ENCODE measurements at places on chromosomes 7 and 10. TPM values are rescaled to one million over a fixed set of nuclear protein-coding genes. Genes with fewer than 3 reads are reported as not detected.
A peak's percentile ranks its signal among the peaks of the same experiment; 100 is the strongest.

MALRD1 gene
- not detected for total RNA-seq

IL6 gene
- total RNA-seq = 5.8 TPM

LIPN gene
- not detected for total RNA-seq

RELN gene
- total RNA-seq = not detected

METTL27 gene
- total RNA-seq = 0.91 TPM

OR2A5 gene
- total RNA-seq = not detected

MORN4 gene
- 6.8 TPM for total RNA-seq

CLRN3 gene
- not detected for total RNA-seq

MUC3A gene
- not detected for total RNA-seq

LDB3 gene
- 1.1 TPM for total RNA-seq

OR2A12 gene
- total RNA-seq = not detected

TMEM184A gene
- 3.2 TPM for total RNA-seq

DNA sequence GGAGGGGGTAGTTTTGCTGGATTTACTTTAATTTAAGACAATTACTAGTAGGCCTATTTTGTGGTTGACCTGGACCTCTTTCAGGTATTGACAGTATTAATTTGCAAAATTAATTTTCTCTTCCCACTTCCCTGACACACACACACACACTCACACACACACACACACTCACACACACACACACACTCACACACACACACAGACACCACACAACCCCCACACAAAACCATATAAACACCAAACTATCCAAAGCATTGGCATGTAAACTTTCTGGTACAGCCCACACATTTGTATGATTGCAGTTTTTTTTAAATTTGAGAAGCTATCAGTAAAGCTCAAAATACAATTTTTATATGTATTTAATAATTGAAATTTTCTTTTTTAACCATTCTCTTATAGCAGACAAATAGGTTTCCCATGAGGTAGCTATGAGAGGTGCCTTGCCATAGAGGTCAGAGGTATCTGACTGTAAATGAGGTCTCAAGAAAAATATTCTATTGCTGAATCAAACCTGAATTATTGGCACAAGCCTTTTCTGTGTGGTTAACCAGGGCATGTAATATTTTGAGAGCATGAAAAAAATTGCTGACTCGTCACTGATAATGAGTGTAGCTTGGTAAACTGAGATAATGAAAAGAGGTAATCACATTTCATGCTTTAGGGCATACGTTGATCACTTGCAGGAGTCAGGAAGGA lies 306.5 kb downstream of the GATA3 start:
- no peak for DNase-seq

DNA sequence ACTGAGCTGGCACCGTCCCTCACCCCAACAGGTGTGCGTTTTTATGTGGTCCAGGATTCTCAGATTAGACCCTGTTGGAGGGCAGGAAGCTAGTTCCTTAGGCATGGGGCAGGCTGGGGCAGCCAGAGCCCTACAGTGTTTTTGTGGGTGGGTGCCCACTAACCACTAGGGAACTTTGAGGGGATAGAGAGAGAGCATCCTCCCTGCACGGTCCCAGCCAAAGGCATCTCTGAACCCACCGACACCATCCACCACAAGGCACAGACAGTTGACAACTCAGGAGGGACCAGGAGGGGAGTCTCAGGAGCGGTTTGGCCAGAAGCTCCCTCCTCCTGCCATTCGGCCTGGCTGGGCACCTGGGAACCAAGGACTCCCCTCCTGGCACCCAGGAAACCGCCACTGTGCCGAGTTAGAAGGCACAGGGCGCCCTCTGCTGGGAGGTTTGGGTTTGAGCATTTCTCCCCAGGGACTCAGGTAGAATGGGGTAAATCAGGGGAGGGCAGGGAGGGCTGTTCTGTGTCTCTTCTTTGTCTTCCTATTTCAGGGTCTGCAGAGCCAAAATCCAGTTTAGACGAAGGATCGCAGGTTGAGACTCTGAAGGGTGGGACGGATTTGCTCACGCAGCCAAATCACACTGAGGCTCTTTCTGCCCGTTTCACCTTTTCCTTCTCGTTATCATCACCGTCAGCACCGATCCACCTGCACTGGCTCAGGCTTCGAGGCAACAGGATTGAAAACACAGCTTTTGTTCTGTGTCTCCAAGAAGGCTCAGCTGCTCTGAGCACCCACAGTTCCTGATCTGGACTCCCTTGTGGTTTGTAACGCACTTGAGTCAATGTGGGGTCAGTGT lies 84.8 kb upstream of the COL13A1 start:
- peak; percentile 53 for DNase-seq

GRCh38 chr10:91021901-91022300 lies 101.0 kb upstream of the ANKRD1 start:
- no peak for DNase-seq

DNA sequence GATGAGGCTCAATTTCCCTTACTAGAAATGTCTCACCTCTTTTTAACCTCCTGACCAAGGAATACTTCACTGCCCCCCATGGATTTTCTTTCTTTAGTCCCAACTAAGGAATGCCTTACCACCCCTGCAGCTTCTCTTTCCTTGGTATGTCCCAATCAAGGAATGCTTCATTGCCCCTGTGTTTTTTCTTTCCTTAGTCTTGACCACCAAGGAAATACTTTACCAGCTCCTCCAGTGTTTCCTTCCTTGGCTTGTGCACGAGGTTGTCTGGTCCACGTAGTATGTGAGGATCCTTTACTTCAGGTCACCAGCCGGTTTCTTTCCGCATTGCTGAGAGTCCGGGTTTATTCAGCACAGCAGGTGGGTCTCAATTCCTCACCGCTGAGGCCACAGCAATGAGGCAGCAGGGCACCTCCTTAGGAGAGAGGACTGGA lies 59.3 kb downstream of the CYP2C9 start:
- DNase-seq = no peak

GRCh38 chr7:21717323-21717722 lies 174.5 kb downstream of the DNAH11 start:
- DNase-seq = no peak

DNA sequence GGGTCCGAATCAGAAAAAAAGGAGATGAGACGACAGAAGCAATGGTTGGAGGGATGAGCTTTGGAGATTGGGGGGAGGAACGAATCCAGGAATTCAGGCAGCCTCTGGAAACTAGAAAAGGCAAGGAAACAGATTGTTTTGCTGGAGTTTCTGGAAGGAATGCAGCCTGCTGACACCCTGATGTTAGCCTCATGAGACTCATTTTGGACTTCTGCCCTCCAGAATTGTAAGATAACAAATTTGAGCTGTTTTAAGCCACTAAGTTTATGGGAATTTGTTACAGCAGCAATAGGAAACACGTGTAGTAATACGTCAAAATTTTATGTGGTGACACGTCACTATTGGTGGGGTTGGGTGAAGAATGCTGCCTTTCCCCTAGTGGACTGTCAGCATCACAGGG lies 25.6 kb upstream of the NPS start:
- DNase-seq = no peak

- DNase-seq = no peak
Observed at GRCh38 chr10:102299873-102300272, 54.5 kb downstream of the GBF1 start.

GRCh38 chr7:142133731-142134148 lies 22.2 kb downstream of the MGAM2 start:
- DNase-seq = no peak

- DNase-seq = no peak
Observed at GRCh38 chr7:142030294-142030693, 34.6 kb downstream of the MGAM start.

DNA sequence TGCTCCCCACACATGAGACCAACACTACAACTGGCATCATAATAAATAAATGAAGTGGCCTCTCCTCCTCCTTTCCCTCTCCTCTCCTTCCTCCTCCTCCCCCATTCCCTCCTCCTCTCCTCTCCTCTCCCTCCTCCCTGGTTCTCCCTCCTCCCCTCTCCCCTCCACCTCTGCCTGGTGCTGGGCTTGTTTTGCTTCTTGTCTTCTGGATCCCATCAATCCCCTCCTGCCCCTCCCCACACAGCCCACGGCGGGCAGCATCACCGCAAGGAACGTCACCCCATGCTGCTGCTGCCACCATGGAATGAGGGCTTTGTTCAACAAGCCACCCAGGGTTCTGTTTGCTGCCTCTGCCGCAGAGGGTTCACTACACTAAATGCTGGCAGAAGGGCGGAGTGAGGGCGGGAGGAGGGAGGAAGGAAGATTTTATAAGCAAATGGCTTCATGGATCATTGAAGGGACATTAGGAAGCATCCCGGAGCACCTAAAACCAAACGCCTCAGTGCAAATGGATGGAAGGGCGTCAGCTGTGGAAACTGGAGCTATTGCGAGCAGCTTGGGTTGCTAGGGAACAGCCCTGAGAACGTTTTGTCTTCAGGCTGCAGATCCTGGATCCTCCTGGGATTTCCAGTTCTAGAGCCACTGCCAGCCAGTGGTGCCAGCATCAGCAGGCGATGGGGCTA lies 379.7 kb upstream of the ZMIZ1 start:
- peak; percentile 89 for DNase-seq

DNA sequence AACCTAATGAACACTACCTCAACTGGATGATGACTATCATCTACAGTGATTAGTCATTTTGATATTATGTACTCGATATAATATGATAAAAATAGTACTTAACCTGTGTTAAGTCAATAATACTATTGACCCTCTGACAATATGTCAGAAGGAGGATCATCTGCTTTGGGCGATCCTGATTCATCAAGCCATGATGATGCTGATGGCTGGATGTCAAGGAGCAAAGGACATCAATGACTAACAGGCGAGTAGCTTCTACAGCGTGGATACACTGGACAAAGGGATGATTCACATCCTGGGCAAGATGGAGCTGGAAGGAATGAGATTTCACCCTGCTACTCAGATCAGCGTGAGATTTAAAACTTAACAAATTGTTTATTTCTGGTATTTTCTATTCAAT lies 94.4 kb upstream of the SKAP2 start:
- peak; percentile 45 for DNase-seq

DNA sequence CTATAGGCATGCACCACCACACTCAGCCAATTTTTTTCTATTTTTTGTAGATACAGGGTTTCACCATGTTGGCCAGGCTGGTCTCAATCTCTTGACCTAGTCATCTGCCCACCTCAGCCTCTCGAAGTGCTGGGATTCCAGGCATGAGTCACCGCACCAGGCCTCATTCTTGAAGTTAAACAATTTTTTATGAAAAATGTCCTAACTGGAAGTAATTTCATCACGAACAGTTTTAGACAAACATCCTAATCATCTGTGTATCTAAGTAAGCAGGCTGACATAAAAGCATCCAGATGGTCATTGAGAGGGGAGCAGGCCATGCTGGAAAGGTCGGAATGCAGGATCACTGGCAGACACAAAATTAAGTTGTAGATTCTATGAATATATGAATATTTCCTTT lies 269.1 kb downstream of the ZMYND11 start:
- peak; percentile 23 for DNase-seq

GRCh38 chr10:6351495-6351894 lies 148.8 kb downstream of the PFKFB3 start:
- no peak for DNase-seq

DNA sequence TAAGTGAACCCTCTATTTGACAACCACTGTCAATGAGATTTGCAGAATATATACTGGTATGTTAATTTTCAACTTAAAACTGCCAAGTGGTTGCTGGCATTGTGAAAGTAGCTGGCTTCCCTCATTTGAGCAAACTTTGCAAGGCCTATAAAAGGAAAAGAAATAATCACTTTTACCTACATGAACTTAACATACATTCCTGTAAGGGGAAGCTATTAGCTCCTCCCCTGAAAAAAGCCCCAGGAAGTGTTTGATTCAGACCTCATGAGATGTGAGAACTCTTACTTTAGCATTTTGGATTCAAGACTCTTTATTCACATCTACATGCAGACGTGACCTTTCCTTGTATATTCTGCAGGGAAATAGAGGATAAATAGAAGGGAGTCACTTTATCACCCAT lies 175.6 kb downstream of the OTUD1 start:
- no peak for DNase-seq

GRCh38 chr10:133230387-133231195 lies 574 bp downstream of the UTF1 start:
- DNase-seq = no peak

DNA sequence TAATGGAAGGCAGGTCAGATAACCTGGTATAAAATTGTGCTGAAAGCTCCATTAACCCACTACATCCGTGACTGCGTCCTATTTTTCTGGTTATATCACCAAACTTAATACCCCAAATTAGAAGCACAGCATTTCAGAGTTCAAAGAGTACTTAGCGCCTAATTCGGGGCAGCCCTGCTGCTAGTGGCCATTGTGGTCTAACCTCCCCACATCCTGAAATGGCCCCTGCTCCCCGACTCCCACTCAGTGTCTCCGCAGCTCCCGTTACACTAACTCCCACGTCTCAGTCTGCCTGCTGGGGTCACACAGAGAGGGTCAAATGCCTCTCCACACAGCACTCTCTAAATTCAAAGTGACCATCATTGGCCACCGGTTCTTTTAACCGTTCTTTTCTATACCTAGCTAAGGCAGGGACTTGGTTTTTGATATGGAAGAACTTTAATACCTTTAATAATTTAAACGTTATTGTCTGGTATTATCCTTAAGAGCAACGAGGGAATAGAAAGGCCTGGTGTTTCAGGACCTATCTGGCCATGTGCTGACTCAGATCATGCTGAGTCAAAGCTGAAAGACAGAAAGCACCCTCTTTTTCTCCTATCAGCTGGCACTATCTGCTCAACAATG lies 117.1 kb downstream of the KMT2E start:
- DNase-seq = no peak

DNA sequence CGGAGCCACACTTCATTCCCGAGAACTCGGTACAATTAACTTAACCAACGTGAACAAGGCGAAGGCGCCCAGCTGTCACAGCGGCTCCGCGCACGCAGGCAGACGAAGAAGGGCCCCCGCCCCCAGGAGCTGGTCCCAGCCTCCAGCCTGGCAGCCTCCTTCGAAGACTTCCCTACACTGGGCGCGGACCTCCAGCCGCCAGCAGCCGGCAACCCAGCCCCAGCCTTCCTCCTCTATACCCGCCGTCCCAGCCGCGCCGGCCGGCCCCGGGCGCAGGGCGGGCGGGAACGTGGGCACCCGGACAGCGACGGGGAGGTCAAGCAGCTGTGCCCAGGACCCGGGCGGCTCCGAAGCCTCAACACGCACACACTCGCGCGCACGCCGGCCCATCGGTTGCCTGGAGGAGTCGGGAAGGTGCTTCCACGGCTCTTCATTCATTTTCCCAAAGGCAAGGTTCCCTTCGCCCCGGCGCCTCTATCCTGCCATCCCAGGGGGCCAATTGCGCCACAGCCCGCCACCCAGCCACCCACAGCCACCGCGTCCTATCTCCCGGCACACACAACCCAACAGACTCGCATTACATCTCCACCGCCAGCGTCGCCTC lies 1.6 kb downstream of the CHST15 start:
- DNase-seq = no peak

- DNase-seq = no peak
Observed at GRCh38 chr7:78178319-78178718, 379.7 kb downstream of the PHTF2 start.

- no peak for DNase-seq
Observed at GRCh38 chr10:62379394-62379793, 5.2 kb downstream of the ZNF365 start.

- DNase-seq = no peak
Observed at GRCh38 chr7:96319439-96319838, 2.5 kb downstream of the SLC25A13 start.
